ENCODE measurements at places on chromosomes 5 and 9.

GRCh38 chr5:63032343-63032742, 453.7 kb downstream of the LRRC70 start:
- no peak for DNase-seq

- DNase-seq, result no peak
Observed at GRCh38 chr9:128149951-128150593, 819 bp downstream of the LCN2 start.

DNA sequence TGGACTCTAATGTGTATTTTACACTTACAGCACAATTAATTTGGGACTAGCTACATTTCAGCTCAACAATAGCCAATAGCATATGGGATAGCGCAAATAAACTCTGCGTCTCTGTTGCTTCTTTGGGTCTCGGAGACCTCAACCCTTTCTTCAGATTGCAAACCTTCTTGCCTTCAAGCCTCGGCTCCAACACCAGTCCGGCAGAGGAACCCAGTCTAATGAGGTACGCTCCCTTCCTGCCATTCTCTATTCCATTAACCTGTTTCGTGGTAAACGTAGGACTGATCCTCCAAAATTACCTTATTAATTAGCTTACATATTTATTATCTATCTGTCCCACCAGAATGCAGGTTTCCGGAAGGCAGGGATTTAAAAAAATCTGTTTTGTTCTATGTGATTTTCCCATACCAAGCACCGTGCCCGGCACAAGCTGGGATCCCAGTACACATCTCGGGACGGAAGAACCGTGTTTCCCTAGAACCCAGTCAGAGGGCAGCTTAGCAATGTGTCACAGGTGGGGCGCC, 525 bp upstream of the DAPK1 start:
- DNase-seq, result no peak

DNA sequence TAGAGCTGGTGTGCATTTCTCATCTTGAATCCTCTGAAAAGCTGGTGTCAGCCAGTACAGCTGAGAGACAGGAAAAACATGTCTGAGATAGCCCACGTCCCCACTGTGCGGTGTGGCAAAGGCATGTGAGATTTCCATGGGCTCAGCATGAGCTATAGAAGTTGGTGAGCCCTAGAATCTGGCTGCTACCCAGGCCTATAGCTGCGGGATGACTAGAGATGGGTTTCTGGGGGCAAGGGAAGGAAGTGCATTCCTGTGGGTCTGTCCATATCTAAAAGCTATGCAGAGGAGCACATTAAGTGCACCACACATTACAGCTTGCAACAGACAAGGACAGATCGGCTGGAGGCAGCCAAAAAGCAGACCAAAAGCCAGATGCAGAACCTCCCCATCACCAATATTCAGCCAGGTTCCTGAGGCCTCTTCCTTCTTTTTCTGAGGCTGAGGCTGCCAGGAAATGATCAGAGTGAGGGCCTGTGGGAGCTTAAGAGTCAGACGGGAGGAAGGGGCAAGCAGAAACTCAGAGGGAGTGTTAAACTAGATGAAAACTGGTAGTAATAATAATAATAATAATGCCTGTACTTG, 55.8 kb upstream of the RANBP3L start:
- DNase-seq, result peak; percentile 94

DNA sequence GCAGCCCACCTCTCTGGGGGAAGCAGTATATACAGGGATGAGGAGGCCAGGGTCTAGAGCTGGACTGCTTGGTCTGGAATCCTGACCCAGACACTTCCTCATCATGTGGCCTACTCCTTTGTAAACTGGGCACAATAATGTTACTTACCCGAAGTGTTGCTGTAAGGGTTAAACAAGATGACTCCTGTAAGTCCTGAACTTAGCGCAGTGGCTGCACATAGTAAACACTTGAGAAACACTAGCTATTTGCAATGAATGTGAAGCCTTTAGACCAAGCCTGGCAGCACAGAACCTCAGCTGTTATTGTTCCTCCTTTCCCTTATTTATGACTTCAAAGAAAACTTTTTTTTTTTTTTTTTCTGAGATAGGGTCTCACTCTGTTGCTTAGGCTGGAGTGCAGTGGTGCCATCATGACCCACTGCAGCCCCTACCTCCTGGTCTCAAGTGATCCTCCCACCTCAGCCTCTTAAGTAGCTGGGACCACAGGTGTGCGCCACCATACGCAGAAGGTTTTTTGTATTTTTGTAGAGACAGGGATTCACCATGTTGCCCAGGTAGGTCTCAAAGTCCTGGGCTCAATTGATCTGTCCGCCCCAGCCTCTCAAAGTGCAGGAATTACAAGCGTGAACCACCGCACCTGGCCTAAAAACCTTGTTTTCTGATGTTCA, 96.2 kb upstream of the IL6ST start:
- DNase-seq, result no peak

GRCh38 chr9:127722055-127722745, 6.3 kb downstream of the TTC16 start:
- no peak for DNase-seq

DNA sequence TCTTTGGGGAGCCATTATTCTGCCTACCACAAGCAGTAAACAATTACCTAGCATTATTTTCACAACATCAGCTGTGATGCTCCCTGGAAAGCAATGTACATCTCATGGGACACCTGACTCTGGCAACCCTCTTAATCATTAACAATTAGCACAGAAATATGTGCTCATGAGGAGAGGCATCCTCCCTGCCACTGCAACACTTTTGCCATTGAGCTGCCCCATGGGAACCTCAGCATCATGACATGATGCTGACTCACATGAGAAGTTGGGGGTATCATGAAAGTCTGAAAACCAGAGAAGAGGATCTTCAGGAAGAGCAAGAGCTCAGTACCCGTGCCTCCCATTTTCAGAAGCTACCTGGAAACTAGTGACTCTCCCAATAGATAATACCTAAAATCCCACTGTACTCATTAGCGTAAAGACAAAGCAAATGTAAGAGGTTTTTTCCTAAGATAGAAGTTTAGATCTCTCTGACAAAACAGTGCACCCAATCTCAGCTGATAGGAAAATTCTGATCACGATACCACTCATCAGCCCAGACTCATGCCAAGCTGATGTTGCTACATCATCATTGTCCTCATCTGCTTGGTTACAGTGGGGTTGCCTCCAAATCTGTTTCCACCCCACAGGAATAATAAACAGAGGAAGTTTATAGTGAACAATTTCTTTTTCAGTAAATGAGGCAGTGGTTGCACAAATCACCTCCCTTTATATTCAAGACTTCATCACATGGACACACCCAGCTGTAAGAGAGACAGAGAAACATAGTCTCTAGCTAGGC, 244.5 kb downstream of the NR2F1-AS1 start:
- peak; percentile 17 for DNase-seq

DNA sequence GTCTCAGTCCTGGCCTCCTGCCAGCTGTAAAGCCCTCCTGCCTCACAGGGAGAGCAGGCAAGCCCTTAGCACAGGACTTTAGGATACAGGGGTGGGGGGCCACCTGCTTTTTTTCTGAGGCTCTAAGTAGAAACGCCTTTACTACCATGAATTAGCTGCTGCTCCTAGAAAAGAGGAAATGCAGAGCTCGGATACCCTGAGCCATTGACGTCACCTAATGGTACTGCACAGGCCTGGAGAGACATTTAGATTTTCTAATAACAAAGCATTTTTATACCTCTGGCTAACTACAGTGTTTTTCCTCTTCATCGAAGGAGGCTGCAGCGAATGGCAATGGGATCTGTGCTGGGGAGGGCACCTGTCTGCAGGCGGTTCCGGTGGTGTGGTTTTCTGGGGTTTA, 137.0 kb downstream of the WDR41 start:
- no peak for DNase-seq

DNA sequence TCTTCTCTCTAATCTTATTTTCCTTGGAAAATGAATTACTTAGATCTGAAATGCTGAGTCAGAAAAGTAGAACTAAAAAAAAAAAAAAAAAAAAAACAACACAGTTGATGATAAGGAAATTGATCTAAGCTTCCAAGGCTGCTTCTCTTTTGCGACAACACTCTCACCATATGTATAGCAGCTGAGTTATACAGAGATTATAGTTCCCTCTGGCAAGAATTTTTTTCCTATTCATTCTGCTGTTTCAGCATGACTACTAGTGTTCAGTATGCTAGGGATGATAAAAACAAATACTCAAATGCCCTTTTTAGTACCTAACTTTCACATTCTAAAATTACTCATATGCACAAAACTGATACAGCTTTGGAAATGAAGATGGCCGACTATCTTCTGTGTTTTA, 267.3 kb downstream of the MLLT3 start:
- peak; percentile 93 for DNase-seq

- DNase-seq, result peak; percentile 5
Observed at GRCh38 chr5:133147411-133147810, 95.6 kb downstream of the HSPA4 start.

DNA sequence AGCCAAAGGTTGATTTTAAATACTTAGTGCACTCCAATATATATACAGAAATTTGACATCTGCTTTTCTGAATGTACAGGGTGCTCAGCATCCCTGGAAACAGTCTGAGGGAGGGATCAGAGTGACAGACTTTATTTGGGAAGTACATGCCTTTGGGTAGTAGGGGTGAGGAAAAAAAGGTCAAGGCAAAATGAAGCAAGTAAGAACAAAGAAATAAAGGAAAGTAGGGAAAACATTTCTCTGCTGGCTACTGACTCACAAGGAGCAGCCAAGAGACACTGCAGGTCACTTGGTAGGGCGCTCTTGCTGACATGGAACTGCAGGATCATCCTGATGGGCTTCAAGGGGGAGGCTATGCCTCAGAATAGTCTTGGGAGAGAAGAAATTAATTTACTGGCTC, 380.9 kb downstream of the RAB3C start:
- DNase-seq, result no peak

- no peak for DNase-seq
Observed at GRCh38 chr9:105672711-105673234, 10.5 kb downstream of the TAL2 start.

DNA sequence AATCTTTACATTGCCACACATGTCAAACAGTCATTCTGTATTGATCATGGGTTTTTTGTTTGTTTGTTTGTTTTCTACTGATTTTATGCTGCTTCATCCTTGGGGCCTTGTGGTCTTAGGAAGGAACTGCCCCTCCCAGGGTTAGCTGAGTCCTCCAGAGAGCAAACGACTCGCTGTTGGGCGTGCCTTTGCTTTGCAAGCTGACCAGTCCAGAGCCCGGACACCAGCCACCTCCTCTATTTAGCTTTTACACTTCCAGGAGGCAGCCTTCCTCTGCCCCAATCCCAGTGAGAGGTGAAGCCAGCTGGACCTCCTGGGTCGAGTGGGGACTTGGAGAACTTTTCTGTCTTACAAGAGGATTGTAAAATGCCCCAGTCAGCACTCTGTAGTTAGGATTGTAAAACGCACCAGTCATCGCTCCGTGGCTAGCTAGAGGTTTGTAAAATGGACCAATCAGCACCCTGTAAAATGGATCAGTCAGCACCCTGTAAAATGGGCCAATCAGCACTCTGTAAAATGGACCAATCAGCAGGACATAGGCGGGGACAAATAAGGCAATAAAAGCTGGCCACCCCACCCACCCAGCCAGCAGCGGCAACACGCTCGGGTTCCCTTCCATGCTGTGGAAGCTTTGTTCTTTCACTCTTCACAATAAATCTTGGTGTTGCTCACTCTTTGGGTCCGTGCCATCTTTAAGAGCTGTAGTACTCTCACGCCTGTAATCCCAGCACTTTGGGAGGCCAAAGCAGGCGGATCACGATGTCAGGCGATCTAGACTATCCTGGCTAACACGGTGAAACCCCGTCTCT, 154.4 kb downstream of the ERCC6L2 start:
- DNase-seq, result no peak

DNA sequence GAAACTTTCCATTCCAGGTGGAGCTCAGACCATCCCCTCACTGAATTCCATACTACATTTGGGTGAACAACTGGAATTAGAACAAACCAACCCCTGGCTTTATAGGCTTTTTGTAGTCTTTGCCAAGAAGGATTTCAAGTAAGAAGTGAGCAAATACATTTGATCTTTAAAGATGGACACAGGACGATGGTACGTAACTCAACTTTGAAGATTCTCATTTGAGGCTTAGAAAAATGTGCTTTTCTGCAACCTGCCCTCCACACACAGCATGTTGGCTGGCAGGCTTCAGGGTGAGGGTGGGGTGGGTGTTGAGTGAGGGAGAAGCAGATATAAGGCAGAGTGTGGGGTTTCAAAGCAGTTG, 175.8 kb downstream of the DCP2 start:
- DNase-seq, result no peak

DNA sequence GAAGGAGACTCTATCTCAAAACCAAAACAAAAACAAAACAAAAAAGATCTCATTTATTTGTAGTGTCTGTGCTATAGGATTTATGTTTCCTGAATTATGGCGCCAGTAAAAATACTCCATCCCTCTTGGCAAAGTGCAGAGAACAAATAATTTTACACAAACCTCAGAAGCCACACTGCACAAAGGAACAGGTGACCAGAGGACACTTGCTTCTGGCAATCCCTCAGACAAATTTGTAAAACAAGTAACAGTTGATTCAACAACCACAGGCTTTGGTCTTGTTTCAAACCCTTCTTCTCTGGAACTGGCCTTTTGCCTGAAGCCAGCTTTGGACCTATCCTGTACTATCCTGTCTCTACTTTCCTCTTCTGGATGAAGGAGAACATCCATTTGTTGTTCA, 502.1 kb downstream of the DMAC1 start:
- no peak for DNase-seq

DNA sequence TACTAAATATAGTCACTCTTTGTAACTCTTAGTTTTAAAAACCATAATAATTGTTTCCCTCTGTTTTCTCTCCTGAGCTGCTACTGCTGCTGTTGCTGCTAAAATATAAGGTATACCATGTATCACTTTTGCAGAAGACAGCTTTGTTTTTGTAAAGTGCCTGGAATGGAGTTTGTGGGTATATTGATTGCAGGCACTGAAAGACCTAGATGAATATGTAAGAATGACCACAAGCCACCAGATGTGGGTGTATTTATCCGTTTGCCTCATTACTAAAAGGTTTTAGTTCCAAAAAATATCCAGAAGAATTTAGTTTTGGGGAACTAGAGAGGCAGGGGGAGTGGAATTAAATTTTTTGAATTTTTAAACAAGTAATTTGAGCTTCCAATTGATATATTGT, 151.1 kb upstream of the CDKN2B start:
- DNase-seq, result no peak

GRCh38 chr9:642014-642413, 199.5 kb upstream of the DMRT1 start:
- no peak for DNase-seq

GRCh38 chr9:105697871-105698270, 3.5 kb downstream of the TMEM38B start:
- DNase-seq, result peak; percentile 48

DNA sequence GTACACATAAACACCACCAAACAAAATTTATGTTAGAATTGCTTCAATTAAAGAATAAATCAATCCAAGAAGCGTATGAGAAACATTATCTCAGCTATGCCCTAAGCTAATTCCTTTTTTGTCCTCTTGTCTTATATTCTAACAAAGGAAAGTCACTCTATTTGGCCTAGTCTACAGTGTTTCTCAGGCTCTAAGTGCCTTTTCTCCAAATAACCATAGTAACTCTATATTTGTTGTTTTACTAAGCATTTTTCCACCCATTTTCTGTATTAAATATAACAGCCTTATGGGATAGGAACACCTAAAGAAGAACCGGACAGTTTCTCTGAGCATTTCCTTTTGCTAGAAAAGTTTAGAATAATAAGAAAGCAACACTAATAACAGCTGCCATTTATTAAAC, 120.1 kb upstream of the MTAP start:
- no peak for DNase-seq

- DNase-seq, result no peak
Observed at GRCh38 chr9:94961870-94962269, 235.4 kb downstream of the AOPEP start.

- no peak for DNase-seq
Observed at GRCh38 chr5:16580382-16580781, 36.4 kb downstream of the RETREG1 start.

- DNase-seq, result peak; percentile 17
Observed at GRCh38 chr5:142466195-142466971, 141.6 kb upstream of the SPRY4 start.
